Activated CD4-positive, alpha-beta T cell treated with anti-CD3 and anti-CD28 coated beads, Interleukin-2, amount 10 ng/mL, durations not matched to agents 24 days and 14 days (primary cell): ENCODE measurements at places on chromosomes 1 and 21.

DNA sequence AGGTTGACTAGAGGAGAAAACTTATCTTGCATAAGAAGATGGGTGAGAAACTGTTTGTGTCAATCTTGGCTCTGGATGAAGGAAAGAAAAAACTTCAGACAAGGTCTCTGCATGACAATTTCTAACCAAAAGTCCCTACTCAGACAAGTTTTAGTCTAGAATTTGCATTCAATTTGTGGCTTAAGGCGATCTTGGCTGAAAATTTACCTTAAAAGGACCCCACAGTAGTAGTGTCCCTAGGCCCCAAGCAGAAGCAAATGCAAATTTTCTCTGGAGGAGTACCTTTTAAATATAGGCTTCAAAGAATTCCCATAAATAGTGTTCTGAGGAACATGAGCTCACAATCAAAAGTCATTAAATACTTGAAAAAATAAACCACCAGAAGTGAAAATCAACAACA is 17.6 kb upstream of the TMEM125 start:
- DNase-seq, result no peak
- peaks cover 25% of the 10 kb centered on the region for H3K27me3 ChIP-seq
- H3K4me1 ChIP-seq, result no peaks in the 10 kb centered on the region
- H3K36me3 ChIP-seq, result no peaks in the 10 kb centered on the region

- no peaks in the 10 kb centered on the region for H3K36me3 ChIP-seq
- H3K27me3 ChIP-seq, result no peaks in the 10 kb centered on the region
- H3K27ac ChIP-seq, result no peak overlapping the region
Measured at GRCh38 chr1:195789321-195789720, 818.9 kb downstream of the KCNT2 start.

- H3K4me1 ChIP-seq, result no peaks in the 10 kb centered on the region
- DNase-seq, result no peak
- H3K36me3 ChIP-seq, result no peaks in the 10 kb centered on the region
- H3K27ac ChIP-seq, result no peak overlapping the region
- H3K27me3 ChIP-seq, result peaks cover 3% of the 10 kb centered on the region
Measured at GRCh38 chr1:159877695-159878444, 15.4 kb upstream of the VSIG8 start.

- H3K4me3 ChIP-seq, result peak overlapping the region; percentile 84
- peaks cover 17% of the 10 kb centered on the region for H3K36me3 ChIP-seq
- H3K27me3 ChIP-seq, result no peaks in the 10 kb centered on the region
- H3K27ac ChIP-seq, result peak overlapping the region; percentile 74
- H3K4me1 ChIP-seq, result peaks cover 27% of the 10 kb centered on the region
- peak; percentile 89 for DNase-seq
Measured at GRCh38 chr1:153775458-153776327, 486 bp downstream of the SLC27A3 start.

DNA sequence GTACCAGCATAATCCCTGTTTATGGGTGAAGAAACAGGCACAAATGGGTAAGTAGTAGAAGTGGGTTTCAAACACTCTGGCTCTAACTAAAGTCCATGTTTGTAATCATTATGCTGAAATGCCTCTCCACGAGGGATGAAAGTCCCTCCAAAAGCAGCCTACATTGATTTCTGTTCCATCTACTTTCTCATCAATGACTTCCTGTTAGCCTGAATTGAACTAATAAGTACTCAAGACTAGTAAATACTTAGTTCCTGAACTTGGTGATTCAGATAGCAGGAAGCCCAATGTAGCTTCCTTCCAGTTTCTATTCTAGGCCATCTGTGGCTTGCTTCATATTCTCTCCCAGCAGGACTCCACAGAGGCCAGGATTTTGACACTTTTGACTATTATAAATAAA is 11.3 kb upstream of the BACH1 start:
- H3K4me3 ChIP-seq, result no peak overlapping the region
- no peak overlapping the region for H3K27ac ChIP-seq
- peaks cover 1% of the 10 kb centered on the region for H3K4me1 ChIP-seq
- no peaks in the 10 kb centered on the region for H3K36me3 ChIP-seq
- peaks cover 8% of the 10 kb centered on the region for H3K27me3 ChIP-seq
- no peak for DNase-seq

DNA sequence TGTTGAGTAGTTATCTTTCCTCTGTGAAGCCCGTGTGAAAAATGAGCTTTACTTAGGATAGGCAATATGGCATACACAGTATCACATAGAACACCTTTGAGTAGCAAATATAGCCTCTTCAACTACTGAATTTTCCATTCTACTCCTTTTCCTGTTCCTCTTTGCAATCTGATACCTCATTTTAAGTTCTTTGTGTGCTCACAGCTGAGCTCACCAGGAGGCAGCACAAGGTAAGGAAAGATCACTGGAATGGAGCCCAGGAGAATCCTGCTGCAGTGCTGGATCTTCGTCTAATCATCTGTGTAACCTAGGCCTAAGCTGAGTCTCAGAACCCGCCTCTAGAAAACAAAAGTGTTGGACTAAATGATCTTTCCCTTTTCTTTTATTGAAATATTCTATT is 171.0 kb downstream of the LRRC40 start:
- no peak for DNase-seq
- no peak overlapping the region for H3K27ac ChIP-seq
- H3K27me3 ChIP-seq, result peaks cover 3% of the 10 kb centered on the region
- no peak overlapping the region for H3K4me3 ChIP-seq
- no peaks in the 10 kb centered on the region for H3K4me1 ChIP-seq
- no peaks in the 10 kb centered on the region for H3K36me3 ChIP-seq

DNA sequence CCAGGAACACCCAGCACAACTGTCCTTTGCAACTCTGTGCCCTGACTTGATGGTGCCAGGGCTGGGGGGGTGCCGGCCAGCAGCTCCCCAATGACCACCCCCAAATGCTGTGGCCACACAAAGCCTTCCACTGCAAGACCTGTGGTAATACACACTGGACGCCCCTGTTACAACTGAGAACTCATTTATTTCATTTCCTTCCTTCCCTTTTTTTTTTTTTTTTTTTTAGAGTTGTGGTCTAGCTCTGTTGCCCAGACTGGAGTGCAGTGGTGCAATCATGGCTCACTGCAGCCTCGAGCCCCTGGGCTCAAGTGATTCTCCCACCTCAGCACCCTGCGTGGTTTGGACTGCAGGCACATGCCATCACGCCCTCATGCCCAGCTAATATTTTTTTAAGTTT is 25.2 kb downstream of the TP73 start:
- no peaks in the 10 kb centered on the region for H3K36me3 ChIP-seq
- H3K4me3 ChIP-seq, result no peak overlapping the region
- H3K27me3 ChIP-seq, result peaks cover 2% of the 10 kb centered on the region
- no peak overlapping the region for H3K27ac ChIP-seq
- H3K4me1 ChIP-seq, result peaks cover 5% of the 10 kb centered on the region

DNA sequence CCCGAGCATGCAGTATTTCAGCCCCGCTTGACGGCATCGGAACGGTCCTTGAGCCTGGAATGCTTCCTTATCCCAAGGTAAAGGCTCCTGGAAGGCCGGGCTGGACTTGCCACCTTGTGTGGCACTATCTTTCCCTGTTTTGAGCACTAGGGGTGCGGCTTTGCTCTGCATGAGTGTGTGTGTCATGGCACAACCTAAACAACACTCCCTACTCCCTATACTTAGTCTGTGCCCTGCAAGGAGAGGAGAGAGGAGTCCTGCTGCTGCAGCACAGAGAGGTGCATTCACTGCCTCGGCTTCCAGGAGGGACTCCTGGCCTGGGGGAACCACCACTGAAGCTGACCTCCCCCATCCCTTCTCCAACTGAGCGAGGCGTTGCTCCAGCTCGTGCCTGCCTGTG is 60.4 kb upstream of the BACE2 start:
- H3K4me3 ChIP-seq, result no peak overlapping the region
- H3K36me3 ChIP-seq, result no peaks in the 10 kb centered on the region
- H3K27ac ChIP-seq, result no peak overlapping the region
- H3K27me3 ChIP-seq, result peaks cover 17% of the 10 kb centered on the region
- no peak for DNase-seq
- H3K4me1 ChIP-seq, result peaks cover 4% of the 10 kb centered on the region

- H3K4me1 ChIP-seq, result peaks cover 6% of the 10 kb centered on the region
- H3K27ac ChIP-seq, result no peak overlapping the region
- H3K4me3 ChIP-seq, result no peak overlapping the region
Measured at GRCh38 chr1:101301446-101302057, 64.7 kb downstream of the S1PR1 start.

DNA sequence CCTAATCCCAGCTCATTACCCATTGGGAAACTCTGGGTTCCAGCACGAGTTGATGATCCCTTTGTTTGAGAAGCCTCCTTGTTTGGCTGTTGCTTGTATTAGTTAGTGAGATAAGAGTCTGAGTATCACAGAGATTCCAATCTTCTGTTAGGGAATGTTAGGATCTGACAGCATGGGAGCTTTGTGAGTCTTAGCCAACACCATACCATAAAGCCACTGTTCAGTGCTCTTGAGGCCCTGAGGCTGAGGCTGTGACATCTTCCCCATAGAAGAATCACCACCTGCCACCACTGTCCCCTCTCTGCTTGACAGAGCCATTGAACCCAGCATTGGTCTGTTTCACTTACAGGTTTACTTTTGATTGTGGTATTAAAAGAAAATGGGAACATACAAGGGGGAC is 29.3 kb upstream of the NFASC start:
- H3K4me1 ChIP-seq, result peaks cover 1% of the 10 kb centered on the region
- no peaks in the 10 kb centered on the region for H3K36me3 ChIP-seq
- DNase-seq, result no peak
- no peak overlapping the region for H3K4me3 ChIP-seq
- H3K27ac ChIP-seq, result no peak overlapping the region
